ENCODE measurements at places on chromosomes 4 and X.

DNA sequence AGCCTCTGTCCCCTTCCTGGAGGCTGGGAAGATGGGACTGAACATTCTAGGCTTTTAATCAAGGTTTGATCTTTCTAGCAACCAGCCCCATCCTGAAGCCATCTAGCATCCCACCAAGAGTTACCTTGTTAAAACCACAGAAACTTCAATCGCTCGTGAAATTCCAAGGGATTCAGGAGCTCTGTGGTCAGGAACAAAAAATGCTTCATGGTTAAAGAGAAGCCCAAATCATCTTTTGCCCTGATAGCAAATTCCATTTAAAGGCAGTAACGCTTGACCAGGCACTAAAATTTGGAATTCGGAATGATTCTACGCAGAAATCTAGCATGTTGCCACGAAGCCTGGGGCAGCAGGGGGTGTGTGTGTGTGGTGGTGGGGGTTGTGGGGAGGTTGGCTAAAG is 47.8 kb downstream of the CASP6 start:
- DNase-seq: no peak

- no peak for DNase-seq
These were observed 5.9 kb downstream of the UGDH start for GRCh38 chr4:39521253-39521919.

DNA sequence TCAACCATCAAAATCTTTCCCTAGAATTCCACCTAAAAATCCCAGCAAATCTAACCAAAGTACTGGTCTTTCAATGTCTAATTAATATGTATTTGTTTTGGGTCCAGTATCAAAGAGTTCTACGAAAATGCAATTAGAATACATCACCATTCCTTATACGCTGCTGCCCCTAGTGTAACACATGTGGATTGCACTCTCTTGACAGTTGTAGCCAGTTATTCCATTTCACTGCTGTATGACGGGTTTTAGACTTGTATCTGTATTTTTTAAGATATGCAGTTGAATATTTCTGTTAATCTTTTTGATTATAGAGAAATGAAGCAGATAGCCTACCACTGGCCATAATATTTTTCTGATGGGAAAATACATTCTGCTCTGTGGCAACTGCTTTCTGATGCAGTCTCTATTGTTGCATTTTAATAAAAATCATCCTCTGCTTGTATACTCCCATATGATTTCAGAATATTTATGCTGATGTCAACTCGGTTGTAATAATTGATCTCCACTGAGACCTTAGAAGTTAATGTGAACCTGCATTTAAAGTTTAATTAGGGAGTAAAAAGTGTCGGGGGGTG is 17.1 kb upstream of the PAGE2B start:
- peak; percentile 29 for DNase-seq

GRCh38 chrX:38965888-38966287 is 164.6 kb downstream of the MID1IP1 start:
- DNase-seq: no peak

DNA sequence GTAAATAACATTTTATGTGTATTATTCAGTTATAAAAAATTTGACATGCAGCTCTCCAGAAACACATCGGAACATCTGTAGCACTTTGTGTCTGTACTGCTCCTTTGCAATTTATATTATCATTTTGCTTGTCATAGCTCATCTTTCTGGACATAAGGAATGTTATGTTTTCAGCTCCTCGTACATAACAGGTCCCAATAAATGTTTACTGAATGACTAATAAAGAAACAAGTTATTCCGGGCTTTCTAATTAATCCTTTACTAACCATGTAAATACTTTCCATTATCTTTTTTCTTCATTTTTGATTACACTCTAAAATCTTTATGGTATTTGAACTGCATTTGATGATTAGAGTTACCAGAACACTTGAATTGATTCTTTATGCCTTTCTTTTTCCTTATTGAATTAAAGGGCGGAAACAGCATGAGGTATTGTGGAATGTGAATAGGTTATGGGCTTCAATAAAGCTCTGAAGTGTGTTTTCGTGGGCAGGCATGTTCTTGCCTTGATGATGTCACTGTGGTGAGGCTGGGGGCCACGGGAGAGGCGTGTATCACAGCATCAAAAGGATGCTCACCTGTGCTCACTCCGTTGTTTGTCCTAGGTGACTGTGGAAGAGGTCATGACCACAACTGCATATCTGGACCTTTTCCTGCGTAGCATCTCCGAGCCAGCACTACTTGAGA is 131.6 kb downstream of the GATB start:
- DNase-seq: no peak

GRCh38 chrX:118536204-118536603 is 40.6 kb downstream of the DOCK11 start:
- DNase-seq: no peak

- no peak for DNase-seq
These were observed 16.2 kb upstream of the FRMD7 start for GRCh38 chrX:132144061-132144460.

GRCh38 chr4:143019351-143019750 is 165.4 kb upstream of the USP38 start:
- DNase-seq: no peak

DNA sequence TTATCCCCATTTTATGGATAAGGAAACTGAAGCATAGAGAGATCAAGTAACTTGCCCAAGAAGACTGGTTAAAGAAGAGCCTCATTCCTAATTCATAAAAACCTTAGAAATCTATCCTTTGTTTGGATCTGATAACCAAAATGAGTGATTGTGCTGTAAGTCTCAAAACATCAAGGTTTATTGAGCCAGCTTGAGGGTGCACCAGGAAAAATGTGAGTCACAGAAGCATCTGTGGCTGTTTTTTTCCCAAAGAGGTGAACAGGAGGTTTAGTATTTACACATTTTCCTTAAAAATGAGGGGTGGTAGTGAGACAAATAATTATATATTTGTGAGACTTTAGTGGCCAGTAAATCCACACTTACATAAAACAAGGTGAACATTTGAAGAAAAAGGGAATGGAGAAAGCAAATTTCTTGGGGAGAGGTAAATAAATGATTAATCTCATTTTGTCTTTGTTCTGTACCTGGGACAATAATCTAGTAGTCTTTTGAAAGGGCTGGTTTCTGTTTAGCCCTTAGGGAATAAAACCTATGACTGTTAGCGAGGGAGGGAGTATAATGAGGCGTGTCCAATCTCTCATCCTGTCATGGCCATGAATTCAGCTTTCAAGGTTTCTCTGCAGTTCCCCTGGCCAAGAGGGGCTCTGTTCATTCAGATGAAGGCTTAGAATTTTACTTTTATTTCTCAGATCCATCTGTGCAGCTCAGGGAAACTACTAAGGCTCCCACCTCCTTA is 12.2 kb upstream of the FMR1 start:
- no peak for DNase-seq

DNA sequence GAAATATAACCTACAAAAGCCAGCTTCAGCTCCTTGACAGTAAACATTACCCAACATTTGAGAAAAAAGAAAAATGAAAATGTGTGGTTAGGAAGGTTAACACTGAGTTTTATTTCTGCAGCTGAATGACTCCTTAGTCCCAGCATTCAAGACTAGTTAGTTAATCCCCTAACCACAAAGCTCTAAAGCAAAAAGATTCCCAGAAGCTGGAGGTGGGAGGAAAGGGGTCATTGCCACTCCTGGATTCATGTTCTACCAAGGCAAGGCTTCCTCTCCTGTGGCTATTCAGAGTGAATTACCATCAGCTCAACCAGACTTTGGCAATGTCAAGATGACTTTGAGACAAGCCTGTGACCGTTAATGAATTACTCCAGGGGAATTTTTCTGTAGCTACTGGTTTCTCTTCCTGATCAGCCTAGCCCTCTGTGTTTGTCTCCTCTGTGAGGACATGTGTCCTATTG is 63.6 kb downstream of the HADH start:
- DNase-seq: no peak

DNA sequence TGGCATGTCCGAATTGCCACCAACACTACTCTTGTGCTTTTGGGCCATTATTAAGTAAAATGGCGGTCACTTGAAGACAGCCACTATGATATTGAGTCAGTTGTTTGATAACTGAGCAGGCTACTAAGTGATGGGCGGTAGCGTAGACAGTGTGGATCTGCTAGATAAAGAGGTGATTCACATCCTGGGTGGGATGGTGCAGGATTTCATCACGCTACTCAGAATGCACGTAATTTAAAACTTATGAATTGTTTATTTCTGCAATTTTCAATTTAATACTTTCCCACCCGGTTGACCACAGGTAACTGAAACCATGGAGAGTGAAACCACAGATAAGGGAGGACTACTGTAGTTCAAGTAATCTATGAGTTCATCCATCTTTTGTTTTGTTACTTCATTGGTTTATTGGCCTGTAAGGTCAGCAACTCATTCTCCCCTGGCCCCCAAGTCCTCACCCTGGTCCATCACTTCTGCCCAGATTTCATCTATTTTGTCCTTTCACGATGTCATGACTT is 2.9 kb downstream of the ARAF start:
- DNase-seq: no peak

DNA sequence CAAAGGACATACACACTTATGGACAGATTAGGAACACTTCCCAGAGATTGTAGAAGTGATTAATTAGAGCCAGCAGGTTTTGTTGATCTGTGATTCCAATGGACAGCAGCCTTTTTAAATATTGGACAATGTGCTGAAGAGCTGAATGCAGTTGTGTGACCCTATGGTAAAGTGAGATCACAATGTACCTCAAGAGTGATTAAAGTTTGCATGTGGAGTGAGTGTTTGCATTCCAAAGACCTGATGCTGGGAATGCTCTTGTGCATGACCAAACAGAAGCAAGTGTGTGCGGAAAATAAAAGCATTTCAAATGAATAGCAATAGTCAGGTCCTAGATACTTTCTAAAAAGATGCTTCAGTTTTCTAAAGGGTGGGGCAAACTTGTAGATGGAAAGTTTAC is 154.1 kb downstream of the BANK1 start:
- DNase-seq: no peak

GRCh38 chrX:69216446-69216845 is 51.2 kb upstream of the PJA1 start:
- no peak for DNase-seq

DNA sequence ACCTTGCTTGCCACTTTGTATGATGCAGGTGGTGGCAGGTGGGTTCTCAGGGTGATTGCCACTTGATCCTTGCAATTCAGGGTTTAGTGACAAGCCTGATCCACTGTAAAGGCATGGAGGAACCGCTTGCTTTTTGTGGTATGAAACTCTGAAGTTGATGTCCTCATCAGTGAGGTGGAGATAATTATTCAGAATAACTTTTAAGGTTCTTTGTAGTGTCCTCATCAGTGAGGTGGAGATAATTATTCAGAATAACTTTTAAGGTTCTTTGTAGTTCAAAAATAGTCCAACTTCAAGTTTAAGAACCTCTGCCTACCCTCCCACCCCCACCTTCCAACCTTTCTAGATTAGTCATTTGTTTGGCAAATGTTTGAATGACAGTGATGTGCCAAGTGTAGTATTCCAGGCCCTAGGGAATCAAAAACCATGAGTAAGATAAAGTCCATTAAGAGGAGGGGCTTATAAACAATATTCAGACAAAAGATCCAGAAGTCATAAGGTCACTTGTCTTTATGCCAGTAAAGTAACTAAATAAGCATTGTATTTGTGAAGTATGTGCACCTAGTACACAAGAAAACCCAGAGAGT is 51.2 kb downstream of the DCUN1D4 start:
- no peak for DNase-seq

- peak; percentile 74 for DNase-seq
These were observed at the start of gene STBD1 for GRCh38 chr4:76305971-76306881. Gene STBD1 (plus strand): TSS chr4:76306733. CDS start chr4:76306770, 37 bp downstream.

- DNase-seq: no peak
These were observed 293.7 kb downstream of the PCDH18 start for GRCh38 chr4:137238456-137239162.

DNA sequence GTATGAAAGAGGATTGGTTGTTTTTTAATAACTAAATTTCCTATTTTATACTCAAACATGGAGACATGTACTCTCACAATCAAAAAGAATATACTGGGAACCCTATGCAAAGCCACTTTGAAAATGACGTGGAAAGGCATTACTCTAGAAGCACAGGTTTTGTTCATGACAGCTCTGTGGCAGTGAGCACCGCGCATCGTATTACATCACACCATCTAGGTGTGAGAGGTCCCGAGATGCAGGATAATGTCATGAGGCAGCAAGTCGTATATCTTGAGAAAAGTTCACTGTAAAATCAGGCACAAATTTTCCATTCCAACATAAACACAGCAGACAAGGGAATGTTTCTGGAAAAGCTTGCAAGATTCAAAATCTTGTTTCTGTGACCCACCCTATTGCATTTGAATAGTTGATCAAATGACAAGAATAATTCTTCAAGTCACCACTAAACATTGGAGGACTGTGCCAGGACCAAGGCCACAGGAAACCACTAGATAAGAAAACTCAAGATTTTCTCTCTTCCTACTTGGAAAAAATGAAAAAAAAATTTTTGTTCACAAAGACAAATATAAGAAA is 127.6 kb downstream of the LDB2 start:
- no peak for DNase-seq

- no peak for DNase-seq
These were observed 3.5 kb downstream of the TMEM271 start for GRCh38 chr4:572594-572993.

DNA sequence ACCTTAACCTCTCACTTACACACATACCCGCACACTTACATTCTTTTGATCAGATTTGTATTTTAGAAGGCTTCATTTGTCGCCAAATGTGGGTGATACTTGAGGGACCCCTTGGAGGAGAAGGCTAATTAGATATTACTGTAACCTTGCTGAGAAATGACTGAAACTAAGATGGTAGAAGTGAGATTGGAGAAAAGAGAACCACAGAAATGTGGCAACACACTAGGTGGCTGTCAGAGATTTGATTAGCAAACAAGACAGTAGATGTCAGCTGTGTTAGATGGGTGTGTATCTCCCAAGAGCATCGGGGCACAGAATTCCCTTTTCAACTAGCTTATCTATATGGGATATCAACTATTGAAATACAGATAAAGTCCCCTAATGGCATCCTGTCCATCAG is 149.3 kb upstream of the FABP2 start:
- no peak for DNase-seq

- DNase-seq: no peak
These were observed 97.0 kb upstream of the STIM2 start for GRCh38 chr4:26763648-26764047.

DNA sequence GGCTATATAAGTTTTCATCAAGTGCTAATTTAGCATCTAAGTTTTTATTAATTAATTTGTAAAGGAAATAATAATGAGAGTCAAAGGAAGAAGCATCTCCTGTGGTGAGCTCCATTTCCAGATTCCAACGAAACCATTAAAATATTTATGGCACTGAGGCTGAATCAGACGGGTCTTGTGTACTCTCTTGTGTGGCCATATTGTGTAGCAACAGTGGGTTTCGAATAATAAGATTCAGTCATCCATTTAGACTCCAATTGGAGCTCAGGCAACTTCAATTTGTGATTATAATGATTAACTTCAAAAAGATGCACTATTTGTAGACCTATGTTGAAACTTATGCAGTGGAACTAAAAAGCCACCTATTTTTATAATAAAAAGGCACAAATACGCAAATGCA is 82.4 kb downstream of the SNCA start:
- DNase-seq: no peak

DNA sequence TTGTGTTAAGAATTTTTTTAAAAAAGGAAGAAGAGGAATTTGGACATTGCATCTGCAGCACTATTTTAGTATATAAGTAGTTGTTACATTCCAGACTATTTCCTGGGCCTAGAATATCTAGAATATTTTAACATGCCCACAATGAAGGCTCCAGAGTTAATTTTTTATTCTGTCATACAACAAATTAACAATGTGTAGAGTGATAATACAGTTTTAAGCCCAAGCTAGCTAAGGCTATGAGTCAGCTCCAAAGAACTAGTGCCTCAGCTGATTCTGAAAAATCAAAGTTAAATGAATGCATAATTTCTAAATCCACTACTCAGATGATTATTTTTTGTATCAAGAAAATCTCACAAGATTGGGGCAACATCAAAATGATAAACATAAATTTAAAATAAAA is 231.4 kb downstream of the PRDM5 start:
- DNase-seq: no peak
